Activated effector memory CD4-positive, alpha-beta T cell treated with anti-CD3 and anti-CD28 coated beads, Interleukin-2, amount 50 U/mL, for 16 hours (primary cell): ENCODE measurements at places on chromosomes 5 and 9.
A peak's percentile ranks its signal among the peaks of the same experiment; 100 is the strongest.

GRCh38 chr9:8627976-8628679 lies 828.5 kb upstream of the DMAC1 start:
- DNase-seq, result no peak

- DNase-seq, result no peak
Measured at GRCh38 chr9:123216251-123216797, 52.1 kb downstream of the STRBP start.

DNA sequence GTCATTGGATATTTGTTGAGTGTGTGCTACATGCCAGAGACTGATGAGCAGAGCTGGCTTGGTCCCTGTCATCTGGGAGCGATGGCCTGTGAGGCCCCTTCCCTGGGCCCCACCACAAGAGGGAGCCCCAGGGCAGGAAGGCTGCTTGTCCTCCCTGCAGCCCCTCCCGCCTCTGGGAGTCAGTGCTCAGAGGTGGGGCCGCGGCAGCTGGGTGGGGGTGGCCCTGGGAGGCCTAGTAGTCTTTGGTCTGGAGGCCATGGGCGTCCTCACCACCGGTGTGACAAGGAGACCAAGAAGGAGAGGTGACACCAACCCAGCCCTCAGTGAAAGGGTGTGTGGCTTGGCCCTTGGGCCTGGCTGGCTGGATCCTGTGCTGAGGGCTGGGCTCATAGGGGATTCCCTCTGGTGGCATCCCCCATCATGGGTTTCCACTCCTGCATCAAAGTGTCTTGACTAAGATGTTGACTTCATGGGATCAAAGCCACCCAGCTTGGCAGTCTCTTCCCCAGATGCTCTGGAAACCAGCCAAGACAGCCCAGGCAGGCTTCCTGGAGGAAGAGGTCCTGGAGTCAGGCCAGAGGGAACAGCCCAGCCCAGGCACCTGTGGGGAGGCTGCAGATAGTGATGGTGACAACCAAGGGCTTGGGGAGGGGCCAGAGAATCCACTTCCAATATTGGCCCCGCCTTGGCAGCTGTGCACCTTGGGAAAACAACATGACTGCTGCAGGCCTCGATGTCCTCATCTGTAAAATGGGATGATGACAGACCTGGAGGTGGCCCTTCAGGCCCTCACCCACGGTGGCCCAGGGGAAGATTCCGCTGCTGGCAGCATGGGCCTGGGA lies 166.7 kb downstream of the GAPVD1 start:
- no peak for DNase-seq

DNA sequence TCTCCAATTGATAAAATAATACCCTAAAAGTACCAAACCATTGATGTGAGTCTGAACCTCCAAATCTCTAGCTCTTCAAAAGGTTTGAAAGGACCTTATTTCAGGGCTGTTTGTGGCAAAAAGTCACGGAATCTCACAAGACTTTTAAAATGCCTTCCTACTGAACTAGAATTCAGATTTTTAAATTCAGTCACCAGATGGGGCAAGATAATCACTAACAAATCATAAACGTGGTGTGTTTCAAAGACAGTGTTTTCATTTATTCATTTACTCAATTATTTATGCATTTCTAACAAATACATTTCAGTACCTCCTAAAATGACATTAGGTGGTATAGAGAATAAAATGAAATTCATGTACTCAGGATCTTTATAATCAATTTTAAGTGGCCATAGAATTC lies 68.2 kb upstream of the SMC2 start:
- DNase-seq, result no peak

GRCh38 chr5:160787240-160787639 lies 64.8 kb downstream of the ATP10B start:
- no peak for DNase-seq

- DNase-seq, result no peak
Measured at GRCh38 chr5:26245321-26245720, 793.1 kb downstream of the CDH9 start.

GRCh38 chr9:18404434-18405029 lies 69.4 kb upstream of the ADAMTSL1 start:
- no peak for DNase-seq

- no peak for DNase-seq
Measured at GRCh38 chr5:36078430-36078829, 11.7 kb upstream of the UGT3A2 start.

DNA sequence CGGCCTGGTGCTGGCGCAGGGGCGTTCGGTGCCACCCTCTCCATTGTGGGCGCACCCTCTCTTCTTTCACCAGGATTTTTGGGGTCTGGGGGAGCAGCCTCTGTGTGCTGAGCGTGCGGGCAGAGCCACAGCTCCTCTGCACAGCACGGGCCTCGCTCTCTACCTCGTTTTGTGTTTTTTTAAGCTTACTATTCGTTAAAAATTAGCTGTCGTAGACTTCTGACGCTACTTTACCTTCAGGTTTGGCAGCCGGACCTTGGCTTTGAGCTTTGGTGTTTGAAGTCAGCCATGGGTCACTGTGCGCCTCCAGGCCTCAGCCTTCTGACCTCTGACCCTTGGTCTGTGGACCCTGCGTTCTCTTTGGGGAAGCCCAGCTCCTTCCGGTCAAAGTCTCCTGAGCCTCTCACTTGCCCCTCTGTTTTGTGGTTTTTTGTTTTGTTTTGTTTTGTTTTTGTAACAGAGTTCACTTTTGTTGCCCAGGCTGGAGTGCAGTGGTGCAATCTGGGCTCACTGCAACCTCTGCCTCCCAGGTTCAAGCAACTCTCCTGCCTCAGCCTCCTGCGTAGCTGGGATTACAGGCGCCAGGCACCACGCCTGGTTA lies 88.2 kb upstream of the CACNA1B start:
- DNase-seq, result peak; percentile 31

- no peak for DNase-seq
Measured at GRCh38 chr9:137191691-137192447, 3.4 kb downstream of the SSNA1 start.

GRCh38 chr9:108836781-108837180 lies 19.0 kb downstream of the ACTL7B start:
- DNase-seq, result no peak

DNA sequence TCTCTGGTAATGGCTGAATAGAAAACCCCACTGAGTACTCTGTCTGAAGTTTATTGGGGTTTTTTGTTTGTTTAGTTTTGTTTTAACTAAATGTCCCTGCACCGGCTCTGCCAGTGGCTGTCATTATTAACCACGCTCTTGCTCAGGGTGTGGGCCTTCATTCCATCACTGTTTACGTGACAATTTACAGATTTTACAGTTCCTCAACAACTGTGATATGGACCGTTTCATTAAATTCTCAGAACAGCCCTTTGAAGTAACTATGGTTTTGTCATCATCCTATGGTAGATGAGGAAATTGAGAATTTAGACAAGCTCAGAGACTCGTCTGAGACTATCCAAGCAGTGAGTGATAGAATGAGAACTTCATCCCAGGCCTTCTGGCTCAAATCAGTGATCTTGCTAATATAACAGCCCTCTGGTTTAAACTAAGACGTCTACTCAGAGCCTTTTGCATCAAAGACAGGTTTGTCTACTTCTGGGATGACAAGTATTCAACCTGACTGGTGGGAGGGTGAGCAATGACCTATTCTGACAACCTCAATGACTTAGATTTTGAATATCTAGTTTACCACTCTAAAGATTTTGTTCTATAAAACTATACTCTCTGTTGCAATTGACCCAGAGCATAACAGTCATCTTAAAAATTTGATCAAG lies 77.3 kb upstream of the MAP3K1 start:
- DNase-seq, result no peak

DNA sequence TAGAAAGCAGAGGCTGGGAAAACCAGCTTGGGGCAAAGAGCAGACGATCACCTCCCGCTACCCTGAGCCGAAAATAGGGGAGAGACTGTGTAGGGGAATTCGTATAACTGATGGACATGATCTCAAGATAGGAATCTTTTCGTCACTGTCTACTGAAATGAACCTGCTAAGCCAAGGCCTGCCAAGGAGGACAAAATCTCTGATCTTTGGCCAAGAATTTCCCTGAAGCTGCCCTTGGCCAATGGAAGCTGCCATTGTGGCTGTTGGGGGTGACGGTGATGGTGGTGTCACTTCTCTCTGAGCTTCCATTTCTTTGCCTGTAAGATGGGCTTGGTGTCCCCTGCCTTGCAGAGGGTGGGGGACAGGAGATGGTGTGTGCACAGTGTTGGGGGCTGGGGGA lies 3.3 kb upstream of the PTGES start:
- no peak for DNase-seq

- no peak for DNase-seq
Measured at GRCh38 chr5:87572090-87572489, 159.4 kb upstream of the CCNH start.

DNA sequence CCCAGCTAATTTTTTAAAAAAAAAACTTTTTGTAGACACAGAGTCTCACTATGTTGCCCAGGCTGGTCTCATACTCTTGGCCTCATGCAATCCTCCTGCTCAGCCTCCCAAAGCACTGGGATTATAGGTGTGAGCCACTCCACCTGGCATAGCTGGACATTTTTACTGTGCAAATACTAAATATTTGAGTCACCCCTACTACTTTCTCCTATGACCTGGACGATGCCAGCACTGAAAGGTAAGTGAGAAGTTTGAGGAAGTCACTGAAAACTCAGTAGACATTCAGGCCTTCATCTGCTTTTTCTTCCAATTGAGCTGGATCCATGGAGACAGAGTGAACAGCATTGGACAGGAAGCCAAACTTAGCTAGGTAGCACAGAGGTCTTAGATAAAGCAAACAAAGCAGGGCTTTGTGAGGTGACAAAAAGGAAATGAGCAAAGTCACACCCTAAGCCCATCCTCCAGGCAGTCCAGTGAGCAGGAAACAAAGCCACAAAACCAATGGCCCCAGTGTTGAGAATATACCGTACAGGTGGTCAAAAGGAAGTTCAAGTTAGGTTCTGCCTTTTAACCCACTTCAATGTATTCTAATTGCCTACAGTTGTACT lies 192.6 kb upstream of the RASA1 start:
- DNase-seq, result no peak

DNA sequence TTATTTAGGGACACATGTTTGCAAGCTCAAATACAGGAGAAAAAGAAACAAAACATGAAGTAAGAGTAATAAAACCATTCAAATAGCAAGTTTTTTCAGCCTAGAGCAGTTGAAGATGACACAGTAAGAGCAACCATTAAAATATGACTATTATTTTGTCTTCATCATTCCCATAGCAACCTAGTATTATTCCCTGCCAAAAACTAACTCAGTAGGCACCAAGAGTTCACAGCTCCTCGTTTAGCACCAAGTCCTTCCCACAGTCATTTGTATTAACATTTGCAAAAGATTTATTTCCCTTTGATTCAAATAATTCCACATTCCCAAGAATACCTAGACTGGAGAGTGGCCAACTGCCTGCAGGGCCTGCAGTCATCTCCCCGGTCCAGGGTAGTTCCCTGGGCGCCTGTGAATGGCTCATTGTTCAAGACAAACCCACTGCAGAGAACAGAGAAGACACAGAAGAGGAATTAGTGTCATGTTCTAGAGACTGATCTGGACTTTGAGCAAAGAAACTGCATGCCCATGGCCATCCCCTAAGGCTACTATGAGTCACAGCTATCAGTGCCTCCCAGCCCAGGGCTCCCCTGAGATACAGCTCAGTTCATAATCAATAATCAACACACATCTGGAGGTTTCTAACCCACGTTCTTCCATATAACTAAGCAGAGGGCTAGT lies 139.1 kb upstream of the MAP3K1 start:
- no peak for DNase-seq

DNA sequence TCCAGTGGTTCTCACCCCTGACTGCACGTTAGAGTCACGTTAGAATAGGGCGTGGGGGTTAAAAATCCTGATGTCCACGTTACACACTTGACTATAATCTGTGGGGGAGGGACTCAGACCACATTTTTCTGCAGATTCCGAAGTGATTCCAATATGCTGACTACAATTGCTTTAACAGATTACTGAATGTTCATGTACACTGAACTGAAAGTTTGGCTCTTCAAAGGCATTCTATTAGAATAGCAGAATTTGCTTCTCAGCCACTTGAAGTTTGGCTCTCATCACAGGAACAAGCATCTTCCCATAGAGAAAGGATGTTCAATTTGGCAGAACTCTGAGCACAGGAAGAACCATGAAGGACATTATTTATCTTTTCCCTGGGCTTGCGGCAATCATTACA lies 84.5 kb downstream of the HAPLN1 start:
- no peak for DNase-seq

GRCh38 chr9:120900824-120901223 lies 23.8 kb upstream of the PHF19 start:
- no peak for DNase-seq

GRCh38 chr5:56302027-56302426 lies 68.9 kb upstream of the ANKRD55 start:
- DNase-seq, result no peak

- DNase-seq, result no peak
Measured at GRCh38 chr9:116471093-116471906, 215.8 kb upstream of the TRIM32 start.

DNA sequence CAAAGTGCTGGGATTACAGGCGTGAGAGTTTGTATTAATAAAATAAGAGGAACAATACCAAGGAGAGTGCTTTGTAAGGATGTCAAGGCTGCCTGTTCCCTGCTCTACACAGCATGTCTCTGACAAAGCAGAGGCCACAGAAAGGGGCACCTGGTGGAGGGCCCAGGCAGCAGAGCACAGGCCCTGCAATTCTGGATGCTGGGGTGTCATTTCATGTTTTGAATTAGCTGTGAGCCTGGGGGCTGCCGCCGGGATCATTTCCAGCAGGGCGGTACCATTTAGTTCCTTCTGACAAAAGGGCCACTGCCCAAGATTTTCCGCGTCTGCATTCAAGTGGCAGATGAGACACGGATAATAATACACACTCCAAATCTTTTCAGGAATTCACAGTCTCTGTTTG lies 396.9 kb downstream of the GADD45G start:
- no peak for DNase-seq

DNA sequence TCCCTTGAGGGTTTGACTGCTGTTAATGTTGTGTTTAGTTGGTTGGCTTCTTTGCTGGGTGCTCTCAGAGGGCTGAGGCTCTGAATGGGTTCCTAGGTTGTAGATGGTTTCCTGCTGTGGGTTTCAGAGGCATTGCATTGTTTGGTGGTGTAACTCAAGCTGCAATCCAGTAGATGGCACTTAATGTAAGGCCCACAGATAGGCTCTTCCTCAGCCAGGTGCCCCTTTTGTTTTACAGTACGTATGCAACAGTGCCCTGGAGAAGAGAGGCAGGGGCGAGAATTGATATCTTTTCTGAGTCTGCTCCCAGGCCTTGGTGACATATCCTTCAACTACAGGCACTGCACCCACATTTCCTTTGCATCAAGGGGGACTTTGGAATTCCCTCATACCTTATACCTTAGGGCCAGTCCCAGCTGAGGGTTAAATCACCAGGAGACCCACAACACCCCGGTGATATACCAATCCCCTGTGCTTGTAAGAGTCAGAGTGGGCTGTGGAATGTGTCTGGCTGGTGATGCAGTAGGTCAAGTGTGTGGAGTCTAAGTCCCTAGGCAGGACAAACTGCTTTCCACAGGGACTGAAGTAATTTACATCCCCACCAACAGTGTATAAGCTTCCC lies 7.0 kb upstream of the UGT3A2 start:
- DNase-seq, result no peak

GRCh38 chr9:117821954-117822353 lies 117.8 kb downstream of the TLR4 start:
- DNase-seq, result no peak

GRCh38 chr5:14086261-14086660 lies 56.9 kb upstream of the TRIO start:
- no peak for DNase-seq
